ENCODE measurements at places on chromosomes 4 and X.

- no peak for DNase-seq
Observed at GRCh38 chrX:120795301-120795700, 80.4 kb downstream of the CT47B1 start.

DNA sequence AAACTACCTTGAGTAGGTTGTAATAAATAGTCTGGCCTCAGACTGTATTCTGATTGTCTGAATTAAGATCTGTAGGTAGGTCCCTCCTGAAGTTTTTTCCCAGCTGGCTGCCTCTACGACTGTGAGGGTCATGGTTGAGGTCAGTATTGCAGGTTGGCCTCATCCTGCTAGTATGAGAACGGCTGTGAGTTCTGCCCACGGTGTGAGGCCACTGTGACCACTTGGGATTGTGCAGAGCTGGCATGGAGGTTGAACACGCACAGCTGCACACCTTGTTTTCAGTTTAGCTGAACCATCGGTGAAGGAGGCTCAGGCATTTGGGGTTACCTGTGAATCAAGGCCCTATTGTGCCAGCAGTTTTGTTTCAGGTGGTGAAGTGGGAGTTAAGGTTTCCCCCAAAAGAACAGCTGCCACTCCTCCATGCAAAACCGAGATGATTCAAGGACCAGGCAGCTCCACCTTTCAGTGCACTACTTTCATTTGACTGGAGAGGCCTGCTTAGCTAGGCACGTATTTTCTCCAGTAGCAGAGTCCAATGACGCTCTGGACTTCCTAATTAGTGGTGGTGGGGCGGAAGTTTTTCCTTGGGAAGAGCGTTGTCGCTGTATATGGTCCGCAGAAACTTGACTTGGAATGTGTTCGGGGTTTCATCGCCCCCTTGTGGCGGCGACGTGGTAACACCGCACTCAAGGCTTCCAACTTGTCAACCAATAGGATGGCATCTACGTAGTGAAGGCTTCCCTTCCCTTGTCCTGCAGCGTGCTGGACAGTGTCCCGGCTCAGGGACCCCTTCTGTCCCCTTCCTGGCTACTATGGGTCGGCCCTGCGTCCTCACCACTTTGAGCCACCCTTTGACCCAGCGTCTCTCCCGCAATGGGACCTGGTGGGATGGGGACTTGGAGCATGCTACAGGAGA lies 13.8 kb downstream of the CMC4 start:
- DNase-seq = peak; percentile 50

GRCh38 chrX:31057691-31058090 lies 14.2 kb downstream of the FTHL17 start:
- no peak for DNase-seq

GRCh38 chr4:182369211-182369610 lies 126.0 kb downstream of the TENM3 start:
- DNase-seq = no peak

DNA sequence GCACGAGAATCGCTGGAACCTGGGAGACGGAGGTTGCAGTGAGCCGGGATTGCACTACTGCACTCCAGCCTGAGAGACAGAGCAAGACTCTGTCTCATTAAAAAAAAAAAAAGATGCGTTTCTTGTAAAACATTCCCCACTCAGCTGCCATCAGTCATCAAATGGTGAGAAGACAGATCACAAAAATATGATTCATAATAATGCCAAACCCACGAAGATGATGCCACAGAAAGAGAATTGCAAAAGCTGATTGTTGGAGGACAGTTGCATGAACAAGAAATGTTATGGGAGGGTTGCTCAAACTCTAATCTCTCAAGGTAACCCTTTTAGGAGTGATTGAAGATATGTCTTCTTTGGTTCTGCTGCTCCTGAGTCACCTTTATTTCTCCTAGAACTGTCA lies 21.4 kb upstream of the SMIM14 start:
- no peak for DNase-seq

GRCh38 chrX:24925430-24925829 lies 90.3 kb downstream of the ARX start:
- no peak for DNase-seq

GRCh38 chr4:1234309-1234695 lies 14.6 kb downstream of the CTBP1 start:
- DNase-seq = no peak

DNA sequence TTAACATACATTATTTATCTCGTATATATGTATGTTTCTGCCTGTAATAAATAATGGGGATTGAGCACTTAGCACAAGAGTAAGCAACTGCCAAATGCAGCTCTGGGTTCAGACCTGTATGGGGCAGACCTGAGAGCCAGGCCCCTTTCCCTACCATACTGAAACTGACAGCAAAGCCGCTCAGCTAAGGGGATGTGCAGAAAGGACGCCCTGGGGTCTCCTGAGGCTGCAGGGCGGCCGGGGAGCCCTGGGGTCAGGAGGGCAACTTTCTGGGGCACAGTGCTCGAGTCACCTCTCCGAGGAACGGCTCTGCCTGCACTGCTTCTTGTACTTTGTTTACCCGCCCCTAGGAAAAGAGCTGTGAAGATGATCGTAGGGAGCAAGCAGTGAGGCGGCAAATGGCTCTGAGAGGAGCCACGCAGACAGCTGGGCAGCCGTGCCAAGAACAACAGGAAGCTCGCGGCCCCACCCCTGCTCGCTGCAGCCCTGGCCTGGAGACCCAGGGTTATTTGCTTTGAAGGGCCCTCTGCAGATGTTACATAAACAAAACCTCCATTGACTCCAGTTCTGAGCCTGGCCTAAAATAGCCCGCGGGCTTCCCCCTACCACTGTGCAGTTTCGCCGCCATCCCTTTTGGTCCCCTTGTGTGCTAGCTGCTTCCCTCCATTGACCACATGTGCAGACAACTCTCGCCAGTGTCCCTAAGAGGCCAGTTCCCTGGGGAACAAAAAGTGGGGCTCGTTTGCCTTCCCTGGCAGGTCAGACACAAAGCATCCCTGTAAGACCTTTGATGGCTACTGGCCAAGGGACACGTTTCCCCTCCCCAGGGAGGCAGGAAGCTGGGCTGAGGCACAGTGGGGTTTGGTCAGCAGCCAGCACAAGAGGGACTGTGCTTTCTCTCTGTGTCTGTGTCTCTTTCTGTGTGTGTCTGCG lies 111.3 kb upstream of the LNX1 start:
- no peak for DNase-seq
